ENCODE measurements at places on chromosomes 1 and 21.

- DNase-seq, result no peak
Observed at GRCh38 chr1:38500352-38500751, 359.2 kb downstream of the RRAGC start.

DNA sequence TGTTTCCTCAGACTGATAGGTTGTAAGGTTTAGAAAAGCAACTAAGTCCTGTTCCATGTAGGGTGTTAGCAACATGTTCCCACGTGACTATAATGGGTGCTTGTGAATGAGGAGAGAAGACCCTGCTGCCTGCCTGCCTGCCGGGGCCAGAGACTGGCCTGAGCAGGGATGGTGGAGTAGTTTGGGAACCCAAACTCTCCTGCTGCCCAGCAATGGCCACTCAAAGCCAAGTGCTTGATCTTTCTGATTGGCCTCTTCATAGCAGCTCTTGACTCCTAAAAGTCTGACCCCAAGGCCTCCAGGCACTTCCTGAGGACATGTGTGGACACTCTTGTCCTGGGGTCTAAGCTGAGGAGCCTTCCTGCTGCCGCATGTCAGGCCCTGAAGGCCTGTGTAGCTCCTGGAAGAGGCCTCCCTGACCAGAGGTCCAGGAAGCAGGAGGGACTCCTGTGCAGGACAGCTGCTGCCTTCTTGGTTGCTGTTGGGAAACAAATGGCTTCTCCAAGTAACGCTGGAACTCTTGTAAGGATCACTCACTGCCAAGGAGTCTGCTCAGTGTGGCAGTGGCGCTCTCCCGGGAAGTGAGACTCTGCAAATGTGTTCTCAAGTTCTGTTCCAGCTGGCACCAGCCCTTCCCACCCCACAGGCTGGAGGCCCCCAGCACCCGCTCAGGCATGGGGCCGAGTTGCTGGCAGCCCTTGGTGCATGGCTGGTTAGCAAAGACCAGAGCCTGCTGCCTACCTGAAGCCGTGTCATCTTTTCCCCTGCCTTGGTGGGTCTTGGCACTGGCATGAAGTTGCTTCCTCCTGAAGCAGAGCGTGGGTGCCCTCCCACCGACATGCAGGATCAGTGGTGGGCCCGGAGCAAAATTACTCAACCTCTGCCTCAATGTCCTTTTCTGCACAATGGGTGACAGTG is 35.5 kb downstream of the MAN1C1 start:
- no peak for DNase-seq

- DNase-seq, result no peak
Observed at GRCh38 chr1:205967554-205968335, 24.5 kb upstream of the SLC26A9 start.

- no peak for DNase-seq
Observed at GRCh38 chr1:198068285-198068684, 88.5 kb upstream of the NEK7 start.

DNA sequence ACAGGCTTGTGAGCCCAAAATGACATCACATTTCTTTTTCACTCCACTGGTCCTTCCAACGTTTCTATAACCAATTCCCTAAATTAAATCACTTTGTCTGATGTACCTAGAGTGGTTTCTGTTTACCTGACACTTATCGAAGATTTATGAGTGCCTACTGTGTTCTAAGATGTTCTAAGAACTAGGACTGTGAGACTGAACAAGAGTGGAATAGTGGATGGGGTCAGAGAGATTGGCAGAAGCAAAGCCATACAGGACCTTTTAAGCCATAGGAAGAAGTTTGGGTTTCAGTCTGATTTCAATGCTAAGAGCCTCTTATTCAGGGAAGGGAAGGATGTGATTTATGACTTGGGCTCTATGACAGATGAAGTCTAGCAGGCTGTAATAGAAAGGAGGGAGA is 72.3 kb upstream of the LAPTM5 start:
- no peak for DNase-seq

- DNase-seq, result no peak
Observed at GRCh38 chr1:226898246-226898645, 27.8 kb downstream of the PSEN2 start.

DNA sequence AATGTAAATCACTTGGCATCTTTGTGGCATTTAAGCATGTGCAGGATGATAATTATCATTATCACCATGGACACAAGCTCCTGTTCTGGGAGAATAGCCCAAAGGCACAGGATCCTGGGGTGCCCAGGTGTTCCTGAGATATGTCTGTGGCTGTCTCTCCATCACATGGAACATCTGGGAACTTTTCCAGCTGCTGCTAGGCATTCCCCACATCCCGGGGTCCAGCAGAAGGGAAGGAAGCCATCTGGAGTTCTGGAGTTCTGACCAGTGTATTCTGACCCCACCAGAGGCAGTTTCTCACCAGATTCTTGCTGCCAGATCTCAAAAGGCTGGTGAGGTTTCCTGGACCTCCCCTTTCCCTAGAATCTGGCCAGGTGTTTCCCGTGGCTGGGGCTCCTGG is 259.7 kb upstream of the VAMP3 start:
- no peak for DNase-seq

GRCh38 chr1:1627261-1627828 is 4.6 kb upstream of the MMP23B start:
- DNase-seq, result no peak

GRCh38 chr21:43279578-43279894 is 110.7 kb downstream of the CRYAA start:
- no peak for DNase-seq

All from cortex of kidney (tissue), 1 donor.